Osteocyte (in vitro differentiated cells): ENCODE measurements at places on chromosomes 7 and 10.

DNA sequence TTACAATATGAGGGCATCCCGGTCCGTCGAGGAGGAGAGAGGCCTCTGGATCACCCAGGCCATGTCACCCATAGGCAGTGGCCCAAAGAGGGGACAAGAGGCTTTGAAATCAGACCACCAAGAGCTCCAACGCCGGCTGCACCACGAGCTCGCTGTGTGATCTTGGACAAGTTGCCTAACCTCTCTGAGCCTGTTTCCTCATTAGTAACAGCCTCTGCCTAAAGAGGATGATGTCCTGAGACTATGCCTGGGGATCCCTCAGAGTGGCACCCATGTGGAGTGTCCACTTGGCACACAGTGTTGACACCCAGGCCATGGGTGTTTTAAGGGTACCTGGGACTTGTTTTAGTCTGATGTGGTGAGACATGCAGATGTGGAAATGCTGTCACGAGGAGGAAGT is 50.8 kb downstream of the MICALL2 start:
- H3K4me1 ChIP-seq: peaks cover 13% of the 10 kb centered on the region
- H3K27me3 ChIP-seq: peaks cover 28% of the 10 kb centered on the region
- no peak overlapping the region for H3K27ac ChIP-seq
- DNase-seq: no peak
- no peak overlapping the region for H3K4me3 ChIP-seq
- no peaks in the 10 kb centered on the region for H3K36me3 ChIP-seq

GRCh38 chr7:105872491-105872890 is 3.9 kb downstream of the ATXN7L1 start:
- DNase-seq: no peak
- no peaks in the 10 kb centered on the region for H3K27me3 ChIP-seq
- no peak overlapping the region for H3K27ac ChIP-seq
- H3K36me3 ChIP-seq: peaks cover 13% of the 10 kb centered on the region

DNA sequence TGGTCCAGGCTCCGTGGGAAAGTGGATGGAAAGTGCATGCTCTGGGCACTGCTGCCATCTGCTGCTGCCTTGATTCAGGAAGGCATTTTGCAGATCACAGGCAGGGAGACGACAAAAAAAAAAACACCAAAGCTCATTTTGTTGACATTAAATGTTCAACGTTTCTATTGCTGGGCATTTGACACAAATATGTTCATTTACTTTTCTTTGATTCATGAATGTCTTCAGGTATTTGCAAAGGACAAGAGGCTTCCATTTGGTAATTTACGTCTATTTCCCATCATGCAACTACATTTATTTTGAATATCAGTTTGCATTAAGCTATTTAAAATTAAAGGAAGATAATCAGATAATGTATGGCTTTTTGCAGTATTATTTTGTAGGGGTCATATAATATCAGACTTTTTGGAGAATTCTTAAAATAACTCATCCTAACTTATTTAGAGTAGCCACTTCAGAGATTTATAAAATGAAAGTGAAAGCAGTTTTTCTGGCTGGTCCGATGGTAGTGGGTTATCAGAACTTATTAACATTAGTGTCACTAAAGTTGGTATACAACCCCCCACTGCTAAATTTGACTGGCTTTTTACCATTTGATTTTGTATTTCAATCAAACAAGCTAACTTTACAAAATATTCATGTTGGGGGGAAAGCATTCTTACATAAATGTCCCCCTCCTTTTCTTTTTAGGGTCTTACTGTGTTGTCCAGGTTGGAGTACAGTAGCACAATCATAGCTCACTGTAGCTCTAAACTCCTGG is 65.3 kb downstream of the PDIA4 start:
- no peaks in the 10 kb centered on the region for H3K36me3 ChIP-seq
- H3K4me1 ChIP-seq: peaks cover 22% of the 10 kb centered on the region
- peak overlapping the region; percentile 84 for H3K27ac ChIP-seq
- H3K27me3 ChIP-seq: no peaks in the 10 kb centered on the region
- DNase-seq: no peak

GRCh38 chr7:134084488-134085144 is 42.5 kb upstream of the LRGUK start:
- no peak overlapping the region for H3K4me3 ChIP-seq
- H3K27ac ChIP-seq: no peak overlapping the region
- no peaks in the 10 kb centered on the region for H3K27me3 ChIP-seq

DNA sequence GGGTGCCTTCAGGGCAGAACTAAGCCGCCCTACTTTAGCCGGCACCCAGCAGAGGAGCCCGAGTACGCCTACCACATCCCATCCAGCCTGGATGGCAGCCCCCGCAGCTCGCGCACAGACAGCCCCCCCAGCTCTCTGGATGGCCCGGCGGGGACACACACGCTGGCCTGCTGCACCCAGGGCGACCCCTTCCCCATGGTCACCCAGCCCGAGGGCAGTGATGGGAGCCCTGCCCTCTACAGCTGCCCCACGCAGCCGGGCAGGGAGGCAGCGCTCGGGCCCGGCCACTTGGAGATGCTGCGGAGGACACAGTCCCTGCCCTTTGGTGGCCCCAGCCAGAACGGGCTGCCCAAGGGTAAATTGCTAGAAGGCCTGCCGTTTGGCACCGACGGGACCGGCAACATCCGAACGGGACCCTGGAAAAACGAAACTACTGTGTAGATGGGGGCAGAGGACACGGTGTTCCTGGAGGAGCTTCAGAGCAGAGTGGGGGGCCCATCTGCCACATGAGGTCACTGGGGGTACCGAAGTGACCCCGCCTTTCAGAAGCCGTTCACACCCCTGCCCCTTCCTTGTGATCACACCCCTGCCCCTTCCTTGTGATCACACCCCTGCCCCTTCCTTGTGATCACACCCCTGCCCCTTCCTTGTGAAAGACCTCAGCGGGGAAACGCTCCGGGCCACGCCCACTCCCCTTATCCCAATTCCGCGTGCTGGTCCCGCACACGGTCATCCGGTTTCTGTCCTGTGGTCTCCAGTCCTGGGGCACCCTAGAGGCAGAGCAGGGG is 30.8 kb upstream of the KNDC1 start:
- H3K27me3 ChIP-seq: no peaks in the 10 kb centered on the region
- H3K27ac ChIP-seq: no peak overlapping the region
- no peak overlapping the region for H3K4me3 ChIP-seq
- DNase-seq: no peak
- no peaks in the 10 kb centered on the region for H3K4me1 ChIP-seq
- H3K36me3 ChIP-seq: no peaks in the 10 kb centered on the region

DNA sequence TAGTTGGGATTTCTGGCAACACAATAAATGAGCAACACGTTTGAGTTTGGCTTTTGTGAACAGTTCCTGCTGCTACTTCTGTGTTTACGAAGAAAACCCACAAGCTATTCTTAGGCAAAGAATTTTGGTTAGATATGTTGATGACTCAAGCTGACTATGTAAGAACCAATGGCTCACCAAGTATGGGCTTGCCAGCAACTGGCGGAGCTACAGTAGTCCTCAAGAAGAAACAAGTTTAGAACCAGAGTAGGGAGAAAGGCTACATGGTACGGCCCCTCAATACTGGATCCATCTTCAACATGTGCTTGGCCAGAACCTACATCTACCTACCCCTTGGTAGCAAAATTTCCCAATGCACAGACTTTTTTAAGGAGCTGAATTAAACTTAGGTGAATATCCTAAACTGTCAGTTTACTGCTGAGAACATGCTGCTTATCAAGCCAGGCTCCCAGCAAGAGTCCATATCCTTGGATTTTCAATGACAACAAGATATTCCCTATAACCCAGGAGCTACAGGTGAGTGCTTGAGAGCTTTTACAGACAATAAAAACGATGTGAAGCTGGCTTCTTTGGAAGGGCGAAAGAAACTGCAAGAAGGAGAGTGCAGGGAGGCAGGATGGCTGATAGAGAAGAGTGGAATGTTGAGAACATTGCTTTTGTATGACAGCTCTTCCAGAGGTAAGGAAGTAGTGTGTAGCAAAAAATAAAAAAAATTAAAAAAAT is 74.3 kb upstream of the ASAH2 start:
- H3K27me3 ChIP-seq: no peaks in the 10 kb centered on the region
- no peak overlapping the region for H3K4me3 ChIP-seq
- no peak for DNase-seq
- peak overlapping the region; percentile 16 for H3K27ac ChIP-seq
- peaks cover 26% of the 10 kb centered on the region for H3K4me1 ChIP-seq

GRCh38 chr7:48049850-48050249 is 14.5 kb downstream of the C7orf57 start:
- no peak overlapping the region for H3K27ac ChIP-seq
- no peak for DNase-seq
- H3K4me3 ChIP-seq: no peak overlapping the region
- H3K4me1 ChIP-seq: no peaks in the 10 kb centered on the region
- peaks cover 2% of the 10 kb centered on the region for H3K27me3 ChIP-seq

DNA sequence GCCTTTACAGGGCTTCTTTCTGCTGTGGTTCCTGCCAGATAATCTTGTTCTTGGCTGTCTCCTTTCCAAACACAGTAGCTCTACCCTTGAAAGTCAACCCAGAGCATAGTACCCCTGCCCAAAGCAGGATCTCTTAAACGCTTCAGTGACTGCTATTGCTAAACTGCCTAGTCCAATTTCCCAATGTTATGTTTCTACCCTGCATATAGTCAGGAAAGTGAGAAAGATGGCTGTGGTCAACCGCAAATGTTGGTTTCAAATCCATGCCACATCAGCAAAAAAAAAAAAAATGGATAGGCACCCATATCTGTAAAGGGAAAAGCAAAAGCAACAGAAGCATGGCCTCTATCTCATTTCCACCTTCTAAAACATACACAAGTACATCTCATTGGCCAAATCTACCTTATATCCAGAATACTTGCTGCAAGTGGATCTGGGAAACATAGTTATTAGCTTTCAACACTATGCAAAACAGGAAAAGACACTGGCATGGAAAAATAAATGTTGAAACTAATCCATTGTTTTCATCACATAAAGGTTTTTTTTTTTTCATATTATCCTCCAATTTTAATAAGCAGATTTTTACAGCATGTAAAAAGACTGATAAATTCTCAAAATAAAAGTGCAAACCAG is 59.8 kb downstream of the DNAJC1 start:
- H3K27ac ChIP-seq: no peak overlapping the region
- no peak overlapping the region for H3K4me3 ChIP-seq
- peaks cover 7% of the 10 kb centered on the region for H3K4me1 ChIP-seq

DNA sequence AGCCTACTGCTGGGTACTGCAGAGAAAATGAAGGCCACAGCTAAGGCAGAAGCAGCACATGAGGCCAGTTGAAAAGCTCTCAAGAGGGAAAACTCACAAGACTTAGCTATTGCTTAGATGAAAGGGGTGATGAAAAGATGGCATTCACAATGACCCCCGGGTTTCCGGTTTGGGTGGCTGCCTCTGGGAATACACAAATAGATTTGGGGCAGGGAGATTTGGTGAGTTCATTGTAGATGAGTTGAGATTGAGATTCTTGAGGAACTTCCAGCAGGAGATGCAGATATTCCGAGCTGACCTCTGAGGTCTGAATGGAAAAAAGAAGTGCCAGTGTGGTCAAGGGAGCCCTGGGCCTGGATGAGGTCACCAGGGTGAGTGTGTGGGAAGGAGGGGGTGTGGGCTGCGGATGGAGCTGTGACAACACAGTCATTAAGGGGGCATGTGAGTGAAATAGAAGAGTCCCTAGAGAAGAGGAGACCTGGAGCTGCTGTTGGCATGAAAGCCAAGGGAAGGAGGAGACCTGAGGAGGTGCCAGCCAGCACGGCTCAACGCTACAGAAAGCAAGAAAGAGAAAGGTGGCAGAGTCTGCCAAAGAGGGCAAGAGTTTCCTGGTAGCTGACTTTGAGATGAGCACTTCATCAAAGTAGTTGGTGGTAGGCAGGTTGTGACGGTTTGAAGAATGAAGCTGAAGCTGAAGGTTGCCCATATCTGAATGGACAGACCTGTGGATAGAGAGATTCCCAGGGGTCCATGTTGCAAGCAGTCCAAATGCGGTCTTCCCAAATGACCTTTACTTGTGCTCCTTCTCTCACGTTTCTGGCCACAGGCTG is 43.7 kb downstream of the HIF1AN start:
- no peaks in the 10 kb centered on the region for H3K4me1 ChIP-seq
- no peak overlapping the region for H3K27ac ChIP-seq
- peaks cover 65% of the 10 kb centered on the region for H3K27me3 ChIP-seq
- no peaks in the 10 kb centered on the region for H3K36me3 ChIP-seq
- peak; percentile 49 for DNase-seq
- no peak overlapping the region for H3K4me3 ChIP-seq

DNA sequence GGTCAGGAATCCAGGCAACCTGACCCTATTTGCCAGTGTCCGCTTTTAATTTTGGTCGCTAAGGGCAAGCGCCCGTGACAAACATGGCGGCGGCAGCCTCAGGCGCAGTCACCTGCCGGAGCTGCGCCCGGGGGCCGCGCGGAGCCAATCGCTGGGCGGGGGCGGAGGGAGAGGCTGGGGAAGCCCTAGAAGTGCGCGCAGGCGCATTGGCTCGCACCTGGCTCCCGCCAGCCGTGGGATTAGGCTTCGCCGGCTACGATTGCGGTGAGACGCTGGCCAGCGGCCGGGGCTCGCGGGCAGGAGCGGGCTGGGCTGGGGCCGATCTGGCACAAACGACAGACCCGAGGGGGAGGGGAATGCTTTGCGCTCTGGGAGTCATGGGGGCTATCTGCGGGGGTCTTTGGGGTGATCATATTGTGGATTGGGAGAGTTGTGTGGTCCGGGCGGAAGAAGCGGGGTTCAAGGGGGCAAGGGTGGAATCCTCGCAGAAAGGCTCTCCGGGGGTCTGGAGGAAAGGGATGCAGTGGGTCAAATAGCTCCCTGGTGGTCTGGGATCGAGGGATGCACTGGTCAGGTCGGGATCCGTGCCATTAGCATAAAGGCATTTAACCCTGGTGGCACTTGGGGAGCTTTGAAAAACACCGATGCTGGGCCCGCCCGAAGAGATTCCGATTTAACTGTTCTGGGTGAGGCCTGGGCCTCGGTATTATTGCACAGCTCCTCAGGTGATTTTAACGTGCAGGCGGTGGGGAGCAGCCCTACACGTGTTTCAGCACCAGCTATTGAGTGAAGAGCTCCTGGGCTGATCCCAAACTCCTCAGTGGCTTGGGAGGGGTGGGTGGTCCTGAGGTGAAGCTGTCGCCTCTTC is 10.1 kb upstream of the C10orf95 start:
- peaks cover 17% of the 10 kb centered on the region for H3K27me3 ChIP-seq
- H3K27ac ChIP-seq: no peak overlapping the region
- H3K36me3 ChIP-seq: no peaks in the 10 kb centered on the region
- peak overlapping the region; percentile 85 for H3K4me3 ChIP-seq
- H3K4me1 ChIP-seq: peaks cover 24% of the 10 kb centered on the region

DNA sequence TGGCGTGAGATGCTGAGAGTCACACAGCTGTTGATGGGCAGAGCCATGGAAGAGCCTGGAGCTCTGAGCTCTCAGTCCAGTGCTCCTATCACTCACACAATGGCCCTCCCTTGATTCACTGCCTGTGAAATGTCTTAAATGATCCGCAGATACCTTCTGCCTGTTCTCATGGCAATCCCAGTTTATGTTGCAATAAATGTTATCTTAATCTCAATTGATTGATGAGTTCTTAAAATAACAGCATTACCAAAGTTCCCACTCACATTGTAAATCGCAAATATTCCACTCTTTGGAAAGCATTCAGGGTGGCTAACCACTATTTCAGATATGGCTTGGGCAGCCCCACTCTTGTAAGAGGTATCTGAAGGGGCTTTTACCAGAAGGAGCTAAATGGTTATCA is 865.5 kb downstream of the LRMDA start:
- H3K27ac ChIP-seq: no peak overlapping the region
- H3K36me3 ChIP-seq: no peaks in the 10 kb centered on the region
- no peak overlapping the region for H3K4me3 ChIP-seq
- no peak for DNase-seq
- H3K4me1 ChIP-seq: peaks cover 7% of the 10 kb centered on the region

- H3K36me3 ChIP-seq: no peaks in the 10 kb centered on the region
- no peaks in the 10 kb centered on the region for H3K4me1 ChIP-seq
- H3K27ac ChIP-seq: no peak overlapping the region
- DNase-seq: no peak
Measured at GRCh38 chr7:77308792-77309191, 107.4 kb downstream of the GSAP start.
